ENCODE measurements at places on chromosomes 6 and 20.

GRCh38 chr20:61521687-61522420 is 269.8 kb downstream of the CDH4 start:
- no peak for DNase-seq

DNA sequence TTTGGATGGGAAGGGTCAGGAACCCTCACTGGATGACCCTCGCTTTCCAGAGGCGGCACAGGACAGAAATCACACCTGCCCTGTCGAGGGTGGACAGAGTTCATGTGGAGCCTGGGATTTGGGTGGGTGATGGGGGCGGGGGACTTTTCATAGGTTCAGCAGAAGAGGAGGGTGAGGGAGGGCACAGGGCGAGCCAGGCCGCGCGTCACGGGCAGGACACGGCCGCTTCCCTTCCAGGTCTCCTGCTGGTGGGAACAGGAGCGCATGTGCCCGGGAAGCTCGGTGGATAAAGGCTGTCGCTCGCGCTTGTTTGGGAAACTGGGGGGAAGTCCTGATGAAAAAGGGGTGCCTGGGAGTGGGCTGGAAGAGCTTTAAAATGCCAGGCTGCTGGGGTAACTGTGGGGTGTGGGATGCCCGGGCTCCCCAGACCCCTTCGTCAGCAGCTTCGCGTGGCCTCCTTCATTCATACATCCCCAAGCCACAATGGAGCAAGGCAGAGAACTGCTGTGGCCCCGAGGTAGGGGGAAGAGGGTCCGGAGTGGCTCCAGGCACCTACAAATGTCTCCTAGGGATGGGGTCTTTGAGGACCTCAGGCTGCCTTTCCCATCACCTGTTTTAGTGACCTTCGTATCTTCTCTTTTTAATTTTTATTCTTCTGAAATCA is 102.2 kb downstream of the DACT2 start:
- DNase-seq: no peak

DNA sequence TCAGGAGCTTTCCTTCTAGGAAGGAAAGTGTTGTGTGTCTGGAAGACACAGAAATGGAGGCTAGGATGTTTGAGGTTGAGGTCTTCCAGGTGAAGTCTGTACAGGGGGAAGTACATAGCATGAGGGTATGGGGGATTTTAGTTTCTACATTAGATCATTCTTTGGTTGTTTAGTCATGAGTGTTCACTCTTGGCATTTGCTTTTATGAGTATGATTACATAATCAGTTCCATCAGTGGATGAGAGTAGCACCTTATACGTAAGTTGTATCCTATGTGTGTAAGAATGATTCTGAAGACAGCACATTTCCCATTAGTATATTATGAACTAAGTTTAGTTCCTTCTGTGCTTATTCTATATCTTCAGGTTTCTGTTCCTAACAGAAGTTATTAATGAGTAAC is 1.9 kb downstream of the CDYL start:
- DNase-seq: no peak

- no peak for DNase-seq
These were observed 46.6 kb downstream of the MOXD1 start for GRCh38 chr6:132354517-132355167.

- DNase-seq: no peak
These were observed 11.0 kb upstream of the ADGRF5 start for GRCh38 chr6:46932526-46933319.

DNA sequence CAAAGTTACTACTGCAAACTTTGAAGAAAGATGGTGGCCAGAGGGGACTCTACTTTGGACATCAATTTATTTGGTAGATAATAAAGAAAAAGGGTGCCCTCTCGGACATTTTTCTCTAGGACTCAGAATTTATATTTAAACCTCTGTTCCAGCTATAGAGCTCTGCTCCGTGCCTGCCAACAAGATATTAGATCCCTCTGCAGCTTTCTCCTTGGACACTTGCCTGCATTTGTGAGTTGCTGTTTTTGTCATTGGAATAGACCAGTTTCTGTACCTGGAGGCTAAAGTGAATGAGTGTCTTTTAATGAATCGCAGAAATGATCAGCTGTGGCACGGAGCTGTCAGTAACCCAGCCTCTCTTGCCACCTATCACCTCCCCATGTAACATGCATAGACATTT is 253.5 kb downstream of the NRN1 start:
- no peak for DNase-seq

DNA sequence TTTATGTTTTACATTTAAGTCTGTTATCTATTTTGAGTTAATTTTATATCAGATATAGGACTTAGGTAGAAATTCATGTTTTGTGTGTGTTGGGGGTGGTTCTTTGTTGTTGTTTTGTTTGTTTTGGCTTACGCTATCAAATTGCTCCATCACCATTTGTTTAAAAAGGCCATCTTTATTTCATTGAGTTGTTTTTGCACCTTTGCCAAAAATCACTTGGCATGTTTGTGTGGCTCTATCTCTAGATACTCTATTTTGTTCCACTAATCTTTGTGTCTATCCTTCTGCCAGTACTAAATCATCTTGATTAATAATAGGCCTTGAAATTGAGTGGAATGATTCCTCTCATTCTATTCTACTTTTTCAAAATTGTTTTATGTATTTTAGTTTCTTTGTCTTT is 7.4 kb downstream of the CYP39A1 start:
- DNase-seq: no peak

DNA sequence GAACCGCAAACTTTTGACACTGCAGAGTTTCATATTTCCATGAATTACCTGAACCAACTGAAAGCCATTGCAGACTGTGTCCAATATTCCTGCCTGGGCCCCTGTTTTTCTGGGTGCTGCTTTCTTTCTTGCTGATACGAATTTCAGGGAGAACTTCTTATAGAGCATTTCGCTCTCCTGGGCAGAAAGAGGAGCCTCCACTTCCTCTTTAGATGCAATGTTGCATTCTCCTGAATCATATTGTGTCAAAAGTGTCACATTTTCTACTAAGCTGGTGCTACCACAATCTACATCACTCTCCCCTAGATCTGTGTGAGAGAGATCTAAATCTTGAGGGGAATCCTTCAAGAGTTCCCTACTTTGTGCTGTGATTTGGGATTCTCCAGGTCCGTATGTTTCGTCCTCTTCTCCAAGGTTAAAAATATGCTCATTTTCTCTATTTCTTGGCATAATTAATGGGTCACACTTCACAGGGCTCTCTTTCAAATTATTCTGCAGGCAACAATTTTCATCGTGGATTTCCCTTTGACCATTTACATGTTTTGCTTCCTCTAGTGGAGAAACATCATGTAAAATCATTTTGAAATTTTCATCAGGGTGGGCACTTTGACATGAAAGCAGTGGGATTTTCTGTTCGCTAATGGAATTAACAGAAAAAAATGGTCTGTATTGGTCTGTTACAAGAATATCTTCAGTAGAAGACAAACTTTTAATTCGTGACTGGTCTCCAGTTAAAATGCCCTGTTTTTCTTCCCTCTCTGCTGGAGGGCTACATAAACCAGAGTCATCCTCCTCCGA is 102.3 kb downstream of the DST start:
- DNase-seq: no peak

GRCh38 chr20:21118782-21119181 is 7.1 kb upstream of the KIZ start:
- DNase-seq: no peak

DNA sequence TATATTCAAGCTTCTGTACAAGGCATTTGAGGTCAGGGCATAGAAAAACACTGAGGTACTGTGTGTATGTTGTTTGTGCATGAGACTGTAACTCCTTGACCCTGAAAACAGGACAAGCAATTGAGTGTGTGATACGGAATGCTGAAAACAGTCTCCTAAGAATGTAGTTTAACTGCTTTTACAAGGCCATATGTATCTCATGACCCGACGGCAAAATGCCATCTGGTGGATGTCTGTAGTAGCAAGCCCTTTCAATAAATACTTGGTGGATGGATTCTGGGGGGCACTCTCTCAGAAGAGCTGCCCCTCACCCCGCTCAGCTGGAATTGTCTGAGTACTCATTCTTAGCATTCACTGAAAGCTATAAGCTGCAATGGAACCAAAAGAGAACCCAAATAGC is 69.3 kb upstream of the EYS start:
- DNase-seq: no peak

DNA sequence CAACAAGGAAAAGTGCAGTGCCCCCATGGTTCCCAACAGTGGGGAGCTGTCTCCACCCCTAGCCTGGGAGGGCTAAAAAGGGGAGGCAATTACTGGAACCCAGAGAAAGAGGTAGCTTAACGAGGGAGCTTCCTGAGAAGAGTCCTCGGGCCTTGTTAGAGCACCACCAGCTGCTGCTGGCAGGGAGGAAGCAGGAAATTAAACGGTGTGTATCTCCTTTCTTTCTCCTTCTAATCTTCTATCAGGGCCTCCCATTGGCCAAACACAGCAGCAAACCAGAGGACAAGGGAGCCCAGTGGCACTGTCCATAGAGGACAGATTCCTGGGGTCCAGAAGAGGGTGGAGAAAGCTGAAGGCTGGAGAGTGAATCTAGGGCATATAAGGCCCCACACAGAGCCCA is 7.6 kb upstream of the BTN2A2 start:
- no peak for DNase-seq

Data from heart right ventricle (tissue), 16 donors.